GM06990 (cell line): ENCODE measurements at places on chromosomes 7 and 10.

- no peak for DNase-seq
These were observed 95.7 kb downstream of the BUB3 start for GRCh38 chr10:123249894-123250293.

GRCh38 chr10:109877546-109877945, 45.8 kb downstream of the XPNPEP1 start:
- no peak for DNase-seq

DNA sequence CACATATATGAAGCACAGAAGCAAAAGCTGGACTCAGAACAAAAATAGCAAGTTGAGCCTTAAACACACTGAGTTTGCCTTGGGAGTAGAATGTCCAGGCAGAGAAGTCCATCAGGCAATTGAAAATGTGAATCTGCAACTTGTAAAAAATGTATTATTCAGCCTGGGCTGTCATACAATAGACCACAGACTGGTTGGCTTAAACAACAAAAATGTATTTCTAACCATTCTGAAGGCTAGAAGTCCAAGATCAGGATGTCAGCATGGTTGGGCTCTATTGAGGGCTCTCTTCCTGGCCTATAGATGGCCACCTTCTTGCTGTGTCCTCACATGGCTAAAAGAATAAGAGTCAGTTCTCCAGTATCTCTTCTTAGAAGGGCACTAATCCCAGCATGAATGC, 76.5 kb upstream of the CAPZA2 start:
- DNase-seq, result no peak

DNA sequence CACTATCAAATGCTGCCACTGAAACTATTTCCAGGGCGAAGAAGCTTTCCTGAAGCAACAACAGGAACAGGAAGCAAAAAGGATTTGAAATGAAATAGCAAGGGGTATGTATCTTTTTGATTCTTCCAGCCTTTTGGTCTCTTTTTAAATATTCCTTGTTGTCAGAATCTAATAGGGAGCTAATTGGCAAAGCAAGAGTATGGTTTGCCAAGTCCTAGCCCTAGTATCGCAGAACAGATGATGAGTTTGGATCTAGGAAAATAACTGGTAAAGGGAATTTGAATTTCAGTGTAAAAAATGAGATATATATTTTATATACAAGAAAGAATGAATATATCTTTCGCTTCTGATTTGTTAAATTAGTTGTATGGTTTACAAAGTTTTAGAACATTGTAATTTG, 252.5 kb downstream of the ANKRD7 start:
- DNase-seq, result no peak

DNA sequence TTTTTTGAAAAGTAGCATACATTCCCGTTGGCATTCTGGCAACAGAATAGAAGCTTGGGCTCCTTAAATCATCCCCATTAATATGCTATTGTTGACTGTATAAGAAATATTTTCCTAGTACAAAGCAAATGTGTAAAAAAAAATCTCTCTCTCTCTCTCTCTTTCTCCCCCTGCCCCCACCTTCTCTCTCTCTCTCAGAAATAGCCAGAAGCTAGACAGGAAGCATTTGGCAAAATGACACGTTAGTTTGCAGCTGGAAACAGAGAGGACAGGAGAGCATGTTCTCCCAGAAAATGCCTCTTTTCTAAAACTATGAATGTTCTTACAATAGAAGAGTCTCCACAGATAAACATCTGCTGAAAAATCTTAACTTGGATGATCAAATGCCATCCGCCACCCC, 59.6 kb upstream of the AKR1E2 start:
- DNase-seq, result no peak

- no peak for DNase-seq
These were observed 82.8 kb upstream of the DIP2C start for GRCh38 chr10:772227-772637.

- no peak for DNase-seq
These were observed 323.0 kb downstream of the EXOC4 start for GRCh38 chr7:133575726-133576440.

DNA sequence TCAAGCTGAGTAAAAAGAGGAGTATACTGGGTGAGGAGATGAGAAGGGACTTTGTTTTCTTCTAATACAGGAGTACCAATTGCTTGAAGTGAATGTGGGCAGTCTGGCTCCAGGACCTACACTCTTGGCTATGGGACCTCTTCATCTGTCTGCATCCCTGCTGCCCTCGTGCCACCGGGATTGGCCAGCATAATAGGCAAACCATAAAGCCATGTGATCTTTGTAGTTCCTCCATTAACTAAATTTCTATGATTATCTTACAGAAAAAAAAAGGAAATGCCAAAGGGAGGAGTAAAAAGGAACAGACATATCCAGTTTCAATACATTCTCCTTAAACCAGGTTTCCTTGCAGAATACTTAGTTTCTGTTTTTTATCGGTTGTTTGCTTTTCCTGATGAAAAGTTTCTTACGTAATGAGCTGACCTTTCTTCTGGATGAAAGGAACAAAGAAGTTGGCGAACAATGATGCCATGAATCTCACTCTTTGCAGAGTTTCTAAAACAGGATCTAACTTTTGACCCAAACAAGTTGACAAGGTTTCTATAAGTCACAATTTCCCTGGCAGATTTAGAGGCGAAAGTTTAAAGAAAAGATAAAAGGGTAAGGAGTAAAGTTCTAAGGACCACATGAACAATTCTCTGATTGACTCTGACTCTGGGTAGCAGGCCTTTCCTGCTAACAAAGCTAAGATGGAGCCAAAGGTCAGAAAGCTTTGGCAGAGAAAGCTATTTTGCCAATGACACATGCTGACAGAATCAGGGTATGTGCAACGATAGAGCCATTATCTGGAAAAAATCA, 54.1 kb downstream of the LAMB1 start:
- DNase-seq, result no peak
